ENCODE measurements at places on chromosomes 3 and 15.

- no peak for DNase-seq
These were observed 62.1 kb upstream of the SPRED1 start for GRCh38 chr15:38190501-38190900.

GRCh38 chr15:74906450-74907162 lies at the start of gene FAM219B:
FAM219B (minus strand) TSS chr15:74906851; CDS start chr15:74906800, 51 bp downstream.
- peak; percentile 91 for DNase-seq

GRCh38 chr3:112607863-112608262 lies 33.1 kb downstream of the CCDC80 start:
- no peak for DNase-seq

GRCh38 chr3:169699536-169700050 lies 36.1 kb upstream of the MECOM start:
- no peak for DNase-seq

DNA sequence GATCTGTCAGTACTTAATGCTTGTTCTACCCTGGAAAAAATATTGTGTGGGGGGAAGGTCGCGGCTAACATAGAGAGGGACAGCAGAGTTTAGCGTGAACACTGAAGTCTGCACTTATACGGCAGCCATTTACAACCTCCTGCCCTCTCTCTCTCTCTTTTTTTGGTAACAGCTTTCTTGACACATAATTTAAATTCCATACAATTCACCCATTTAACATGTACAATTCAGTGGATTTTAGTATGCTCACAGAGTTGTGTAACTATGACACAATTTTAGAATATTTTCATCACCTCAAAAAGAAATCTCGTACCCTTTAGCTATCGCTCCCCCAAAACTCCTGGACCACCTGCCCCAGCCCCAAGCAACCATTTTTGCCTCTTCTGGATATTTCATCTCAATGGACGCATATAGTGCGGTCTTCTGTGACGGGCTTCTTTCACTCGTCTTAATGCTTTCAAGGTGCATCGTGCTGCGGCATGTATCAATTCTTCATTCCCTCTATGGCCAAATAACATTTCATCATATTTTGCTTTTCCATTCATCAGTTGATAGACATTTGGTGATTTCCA lies 141.8 kb downstream of the XXYLT1 start:
- no peak for DNase-seq

DNA sequence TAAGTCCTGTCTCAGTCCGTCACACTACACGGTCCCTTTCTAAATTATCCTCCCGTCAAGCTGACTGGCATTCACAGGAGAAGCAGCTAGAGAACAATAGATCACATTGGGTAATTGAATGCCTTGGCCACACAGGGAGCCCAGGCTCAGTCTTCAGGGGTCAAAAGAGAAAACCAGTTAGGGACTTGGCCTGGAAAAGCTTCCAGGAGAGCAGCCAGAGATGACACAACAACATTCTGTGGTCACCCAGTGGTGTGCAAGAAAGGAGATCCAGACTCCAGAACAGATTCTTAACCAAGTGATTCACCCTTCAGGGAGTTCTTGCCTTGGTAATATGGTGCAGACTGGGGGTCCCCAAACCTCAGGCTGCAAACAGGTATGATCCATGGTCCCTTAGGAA lies 15.9 kb downstream of the ARHGAP31 start:
- DNase-seq = no peak

GRCh38 chr3:131553495-131554247 lies 50.9 kb upstream of the MRPL3 start:
- DNase-seq = no peak

DNA sequence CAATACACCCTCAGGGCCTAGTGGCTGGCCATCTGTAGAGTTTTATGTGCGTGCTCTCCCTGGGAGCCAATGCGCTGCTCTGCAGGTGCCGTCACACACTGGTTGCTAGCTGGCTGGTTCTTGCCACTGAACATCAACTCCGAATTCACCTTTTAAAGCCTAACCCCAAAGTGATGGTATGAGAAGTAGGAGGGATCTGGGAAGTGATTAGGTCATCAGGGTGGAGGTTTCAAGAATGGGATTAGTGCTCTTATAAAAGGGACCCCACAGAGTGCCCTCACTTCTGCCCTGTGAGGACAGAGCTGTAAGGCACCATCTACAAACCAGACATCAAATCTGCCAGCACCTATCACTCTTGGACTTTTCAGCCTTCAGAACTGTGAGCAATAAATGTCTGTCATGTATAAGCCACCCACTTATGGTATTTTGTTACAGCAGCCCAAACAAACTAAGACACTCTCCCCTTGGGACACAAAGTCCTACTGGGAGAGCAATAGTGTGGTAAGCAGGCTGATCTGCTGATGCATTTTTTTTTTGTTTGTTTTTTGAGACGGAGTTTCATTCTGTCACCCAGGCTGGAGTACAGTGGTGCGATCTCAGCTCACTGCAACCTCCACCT lies 20.3 kb downstream of the RGMA start:
- DNase-seq = no peak

GRCh38 chr15:36364377-36364776 lies 215.0 kb upstream of the CDIN1 start:
- no peak for DNase-seq

DNA sequence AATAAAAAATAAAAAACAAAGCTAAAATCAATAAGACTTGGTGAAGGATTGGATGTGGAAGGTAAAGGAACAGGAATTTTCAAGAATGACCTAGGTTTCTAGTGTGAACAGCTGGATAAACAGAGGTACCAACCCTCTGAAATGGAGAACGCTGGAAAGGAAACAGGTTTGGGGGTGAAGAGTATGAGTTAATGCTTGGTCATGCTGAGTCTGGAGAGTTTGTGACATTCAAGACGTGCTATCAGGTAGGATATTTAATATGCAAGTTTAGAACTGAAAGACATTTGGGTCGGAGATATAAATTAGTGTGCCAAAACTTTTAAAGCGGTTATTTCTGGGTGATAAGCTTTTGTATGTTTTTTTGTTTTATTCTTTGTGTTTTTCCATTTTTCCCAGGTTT lies 11.4 kb upstream of the KLHL6 start:
- DNase-seq = no peak

GRCh38 chr3:107465064-107465631 lies 57.6 kb upstream of the BBX start:
- DNase-seq = no peak

- no peak for DNase-seq
These were observed 5.2 kb downstream of the OCA2 start for GRCh38 chr15:28093752-28094535.

DNA sequence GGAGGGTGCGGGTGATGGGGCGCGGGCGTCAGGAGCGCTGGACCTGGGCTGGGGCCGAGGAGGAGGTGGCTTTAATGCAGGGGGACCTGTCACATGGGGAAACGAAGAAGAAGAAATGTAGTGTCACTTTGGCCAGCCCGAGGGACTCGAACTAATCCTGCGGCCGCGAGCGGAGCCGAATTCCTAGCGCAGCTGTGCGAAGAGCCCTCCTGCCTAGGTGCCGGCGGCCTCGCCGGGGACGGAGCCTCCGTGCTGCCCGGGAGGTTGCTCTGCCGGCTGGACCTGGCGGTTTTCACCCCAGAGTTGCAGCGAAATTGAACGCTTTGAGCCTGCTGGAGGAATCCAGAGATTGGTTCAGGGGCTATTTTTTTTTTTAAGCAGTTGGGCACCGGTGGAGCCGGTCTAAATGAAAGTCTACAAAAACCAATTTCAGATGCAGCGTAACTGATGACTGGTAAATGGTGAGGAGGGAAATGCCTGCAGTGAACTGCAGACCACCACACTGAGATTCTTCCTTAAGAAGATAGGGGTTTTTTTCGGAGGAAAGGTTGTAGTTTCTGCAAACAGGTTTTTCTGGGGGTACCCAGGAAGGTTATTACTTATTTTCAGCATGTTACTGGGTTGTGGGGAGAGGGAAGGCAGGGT lies 662 bp downstream of the TMEM108 start:
- no peak for DNase-seq

GRCh38 chr3:53731934-53732624 lies 114.1 kb downstream of the CHDH start:
- no peak for DNase-seq

DNA sequence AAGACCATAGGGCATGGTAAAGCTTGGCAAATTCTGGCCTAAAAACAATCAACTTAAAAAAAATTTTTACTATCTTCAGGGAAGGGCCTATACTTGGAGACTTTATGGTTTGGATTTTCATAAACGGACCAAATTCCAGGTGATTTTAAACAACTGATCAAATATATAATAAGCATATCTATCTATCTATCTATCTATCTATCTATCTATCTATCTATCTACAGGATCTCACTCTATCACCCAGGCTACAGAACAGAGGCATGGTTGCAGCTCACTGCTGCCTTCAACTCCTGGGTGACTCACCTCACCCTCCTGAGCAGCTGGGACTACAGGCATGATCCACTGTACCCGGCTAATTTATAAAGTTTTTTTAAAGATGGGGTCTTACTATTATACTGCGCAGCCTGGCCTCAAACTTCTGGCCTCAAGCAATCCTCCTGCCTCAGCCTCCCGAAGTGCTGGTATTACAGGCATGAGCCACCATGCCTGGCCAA lies 6.7 kb downstream of the SPPL2A start:
- no peak for DNase-seq

- no peak for DNase-seq
These were observed 159.5 kb downstream of the TP63 start for GRCh38 chr3:189790658-189791057.

- no peak for DNase-seq
These were observed 271.4 kb downstream of the POLQ start for GRCh38 chr3:121274411-121274810.

GRCh38 chr3:187450431-187451190 lies 82.4 kb downstream of the RTP4 start:
- DNase-seq = no peak

- no peak for DNase-seq
These were observed 189.4 kb downstream of the TJP1 start for GRCh38 chr15:29632671-29633406.

DNA sequence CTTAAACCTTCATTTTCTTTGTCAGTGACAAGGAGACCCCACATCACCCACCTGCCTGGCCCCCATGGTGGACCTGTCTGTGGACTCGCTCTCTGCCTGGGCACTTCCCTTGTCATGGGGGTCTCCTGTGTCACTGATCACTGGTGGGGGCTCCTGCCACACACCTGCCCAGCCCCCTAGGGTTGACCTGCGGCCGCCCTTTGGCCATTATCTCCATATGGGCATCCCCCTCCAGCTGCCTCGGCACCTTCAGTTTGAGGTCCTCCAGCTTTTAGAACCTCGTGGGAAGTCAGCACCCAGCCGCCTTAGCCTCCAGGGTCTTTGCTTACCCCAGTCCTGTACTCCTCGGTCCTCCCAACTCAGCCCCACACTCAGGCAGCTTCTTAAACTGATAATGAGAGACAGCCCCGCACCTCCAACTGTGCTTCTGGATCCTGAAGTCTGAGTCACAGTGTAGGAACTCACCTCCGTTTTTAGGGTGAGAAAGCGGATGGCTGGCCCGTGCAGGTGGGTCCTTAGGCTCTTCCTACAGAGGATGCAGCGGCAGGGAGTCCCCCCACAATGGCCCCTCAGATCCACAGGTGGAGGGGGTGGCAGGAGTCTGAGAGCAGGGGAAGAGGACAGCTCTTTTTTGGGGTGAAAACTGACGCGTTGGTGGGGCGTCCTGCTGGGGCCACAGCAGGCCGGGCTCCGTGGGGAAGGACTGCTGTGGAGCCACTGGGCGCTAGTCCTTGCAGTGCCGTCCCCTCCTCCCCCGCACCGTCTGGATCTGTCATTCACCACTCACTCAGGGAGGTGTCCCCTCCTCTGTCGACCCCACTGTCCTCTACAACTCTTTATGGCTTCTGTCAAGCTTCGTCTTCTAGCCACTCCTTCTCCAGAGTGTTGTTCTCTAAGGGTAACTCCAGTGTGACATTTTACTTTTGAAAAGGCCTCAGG lies 8.7 kb upstream of the PRR23E start:
- DNase-seq = no peak

DNA sequence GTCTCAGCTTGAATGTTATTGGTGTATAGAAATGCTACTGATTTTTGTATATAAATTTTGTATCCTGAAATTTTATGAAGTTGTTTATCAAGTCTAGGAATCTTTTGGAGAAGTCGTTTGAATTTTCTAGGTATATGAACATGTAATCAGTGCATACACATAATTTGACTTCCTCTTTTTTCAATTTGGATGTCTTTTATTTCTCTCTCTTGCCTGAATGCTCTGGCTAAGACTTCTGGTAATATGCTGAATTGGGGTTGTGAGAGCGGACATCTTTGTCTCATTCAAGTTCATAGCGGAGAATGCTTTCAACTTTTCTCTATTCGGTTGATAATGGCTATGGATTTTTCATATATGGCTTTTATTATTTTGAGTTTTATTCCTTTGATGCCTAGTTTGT lies 100.9 kb upstream of the MCTP2 start:
- DNase-seq = no peak

DNA sequence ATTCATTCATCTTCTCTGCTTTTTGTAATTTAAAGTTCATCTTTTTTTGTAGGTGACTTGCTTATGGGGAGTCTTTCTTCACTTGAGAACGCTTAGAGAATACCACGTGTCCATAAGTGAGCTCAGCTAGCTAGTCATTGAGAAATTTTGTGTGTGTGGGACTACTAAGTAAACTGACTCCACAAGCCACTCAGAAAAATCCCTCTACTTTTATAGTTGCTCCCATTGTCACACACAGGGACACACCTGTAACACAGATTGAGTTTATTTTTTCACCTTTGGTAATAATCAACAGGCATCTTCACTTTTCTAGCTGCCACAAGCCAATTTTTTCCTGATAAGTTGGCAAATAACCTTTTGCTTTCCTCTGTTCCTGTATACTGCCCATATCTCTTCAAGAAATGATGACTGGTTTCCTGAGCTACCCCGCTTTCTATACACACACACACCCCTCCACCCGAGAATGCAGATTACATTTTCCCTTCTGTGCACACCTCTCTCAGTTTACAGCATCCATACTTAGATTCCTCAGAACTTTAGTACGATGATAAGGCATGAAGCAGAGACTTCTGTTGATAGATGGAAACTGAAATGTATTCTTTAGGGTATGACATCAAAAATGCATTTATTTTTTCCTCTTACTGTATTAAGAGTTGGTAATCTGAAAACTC lies 4.6 kb downstream of the TSC22D2 start:
- peak; percentile 7 for DNase-seq

Data from NK-92 treated with Interleukin-12 subunit alpha and Interleukin-12 subunit beta, amount 100 ng/mL, for 24 hours (cell line).